ENCODE measurements at places on chromosomes 1 and 21. TPM values are rescaled to one million over a fixed set of nuclear protein-coding genes. Genes with fewer than 3 reads are reported as not detected.

The NTNG1 gene
- 28.4 TPM for polyA plus RNA-seq

The HRNR gene
- polyA plus RNA-seq = 1.5 TPM

The ARHGEF16 gene
- polyA plus RNA-seq = 15.8 TPM

The OR2T8 gene
- polyA plus RNA-seq = not detected

The ZMYND12 gene
- polyA plus RNA-seq = 4.2 TPM

The RAB3B gene
- 6.1 TPM for polyA plus RNA-seq

The ZNF593OS gene
- polyA plus RNA-seq = 1.9 TPM

The RNU1-4 gene
- not detected for polyA plus RNA-seq

The TSPEAR gene
- 0.89 TPM for polyA plus RNA-seq

The AGPAT3 gene
- polyA plus RNA-seq = 54.0 TPM

The GUCA2B gene
- not detected for polyA plus RNA-seq

The CASQ1 gene
- polyA plus RNA-seq = 0.65 TPM

The SYCP1 gene
- polyA plus RNA-seq = 0.53 TPM

The ALPL gene
- polyA plus RNA-seq = 36.5 TPM

Data from renal cortex interstitium (tissue), 15 donors.